ENCODE measurements at places on chromosomes 4 and X. TPM values are rescaled to one million over a fixed set of nuclear protein-coding genes. Genes with fewer than 3 reads are reported as not detected.
A peak's percentile ranks its signal among the peaks of the same experiment; 100 is the strongest.

Gene CD99L2
- polyA plus RNA-seq, result 10.8 TPM

Gene USP26
- polyA plus RNA-seq, result not detected

GRCh38 chrX:68506649-68507048 is 7.8 kb downstream of the YIPF6 start:
- DNase-seq, result no peak
- H3K4me3 ChIP-seq, result no peak overlapping the region
- H3K27ac ChIP-seq, result no peak overlapping the region
- H3K27me3 ChIP-seq, result no peaks in the 10 kb centered on the region
- peaks cover 19% of the 10 kb centered on the region for H3K4me1 ChIP-seq
- H3K36me3 ChIP-seq, result no peaks in the 10 kb centered on the region

GRCh38 chr4:108851366-108851765 is 88.5 kb upstream of the ETNPPL start:
- DNase-seq, result no peak
- H3K27me3 ChIP-seq, result no peaks in the 10 kb centered on the region
- no peaks in the 10 kb centered on the region for H3K36me3 ChIP-seq
- peaks cover 20% of the 10 kb centered on the region for H3K4me1 ChIP-seq
- no peak overlapping the region for H3K27ac ChIP-seq
- no peak overlapping the region for H3K4me3 ChIP-seq

DNA sequence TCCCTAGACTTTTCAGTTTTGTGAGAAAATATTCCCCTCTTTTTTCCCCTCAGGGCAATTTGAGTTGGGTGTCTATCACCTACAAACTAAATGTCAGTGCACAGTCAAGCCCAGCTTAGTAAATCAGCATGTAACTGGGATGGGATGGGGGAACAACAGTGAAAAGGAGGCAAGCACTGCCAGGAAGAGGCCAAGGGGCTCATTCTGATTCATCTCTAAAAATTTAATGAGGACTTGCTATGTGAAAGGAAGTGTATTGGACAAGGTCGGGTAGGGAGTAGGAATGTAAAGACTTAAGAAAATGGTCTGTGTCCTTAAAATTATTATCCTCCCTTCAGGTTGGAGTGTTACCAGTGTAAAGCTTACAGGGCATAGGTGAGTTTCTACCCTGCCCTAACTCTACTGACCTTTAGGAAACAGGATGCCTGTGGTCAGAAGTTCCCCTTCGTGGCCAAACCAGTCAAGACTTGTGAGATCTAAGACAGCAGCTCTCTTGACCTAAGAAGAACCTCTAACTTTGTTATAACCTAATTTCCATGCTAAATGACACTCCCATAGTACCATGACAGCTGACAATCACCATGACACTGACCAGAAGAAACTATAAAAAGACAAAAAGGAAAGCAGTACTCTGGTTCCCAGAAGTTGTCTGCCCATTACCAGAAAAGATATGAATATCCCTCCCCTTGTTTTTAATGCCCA is 194.4 kb upstream of the LDB2 start:
- no peaks in the 10 kb centered on the region for H3K27me3 ChIP-seq
- H3K27ac ChIP-seq, result no peak overlapping the region
- H3K4me1 ChIP-seq, result no peaks in the 10 kb centered on the region
- H3K4me3 ChIP-seq, result no peak overlapping the region

- no peak overlapping the region for H3K4me3 ChIP-seq
- no peak overlapping the region for H3K27ac ChIP-seq
- H3K36me3 ChIP-seq, result no peaks in the 10 kb centered on the region
- peaks cover 1% of the 10 kb centered on the region for H3K4me1 ChIP-seq
- H3K27me3 ChIP-seq, result no peaks in the 10 kb centered on the region
- DNase-seq, result no peak
Observed at GRCh38 chrX:132532913-132533312, 44.1 kb upstream of the MBNL3 start.

DNA sequence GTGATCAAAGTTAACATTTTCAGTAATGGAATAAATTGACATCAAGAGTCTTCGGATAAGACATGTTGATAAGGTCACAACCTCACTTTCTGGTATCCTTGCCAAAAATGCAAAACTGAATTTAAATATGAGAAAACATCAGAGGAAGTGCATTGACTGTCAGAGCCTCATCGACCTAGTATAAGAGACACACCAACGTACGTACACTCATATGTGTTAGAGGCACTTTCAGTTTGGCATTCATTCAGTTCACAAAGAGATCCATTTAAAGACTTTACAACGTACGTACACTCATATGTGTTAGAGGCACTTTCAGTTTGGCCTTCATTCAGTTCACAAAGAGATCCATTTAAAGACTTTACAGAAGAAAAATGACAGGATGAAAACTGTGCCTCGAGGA is 280.3 kb downstream of the INPP4B start:
- no peaks in the 10 kb centered on the region for H3K36me3 ChIP-seq
- H3K27ac ChIP-seq, result no peak overlapping the region
- H3K4me1 ChIP-seq, result no peaks in the 10 kb centered on the region
- no peak for DNase-seq
- H3K27me3 ChIP-seq, result no peaks in the 10 kb centered on the region
- H3K4me3 ChIP-seq, result no peak overlapping the region

DNA sequence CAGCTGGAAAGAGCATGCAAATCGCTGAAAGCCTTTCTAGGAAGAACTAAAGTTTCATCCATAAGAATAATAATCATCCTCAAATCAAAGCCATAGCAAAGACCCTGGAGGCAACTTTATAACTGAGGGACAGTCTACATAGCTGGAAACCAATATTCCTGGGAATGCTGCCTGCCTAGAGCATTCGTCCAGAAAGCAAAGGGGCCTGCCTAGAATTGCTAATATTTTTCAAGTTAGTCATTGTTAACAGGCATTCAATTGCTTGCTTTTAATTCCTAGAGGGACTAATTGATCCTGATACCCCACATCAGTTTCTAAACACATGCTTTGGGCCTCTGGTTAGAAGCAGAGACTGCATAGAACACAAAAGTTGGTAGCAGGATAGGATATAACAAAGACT is 4.2 kb upstream of the PPARGC1A start:
- H3K4me1 ChIP-seq, result no peaks in the 10 kb centered on the region

GRCh38 chr4:67342291-67342690 is 203.0 kb downstream of the CENPC start:
- H3K4me1 ChIP-seq, result no peaks in the 10 kb centered on the region
- peaks cover 14% of the 10 kb centered on the region for H3K27me3 ChIP-seq
- no peaks in the 10 kb centered on the region for H3K36me3 ChIP-seq
- H3K4me3 ChIP-seq, result no peak overlapping the region

DNA sequence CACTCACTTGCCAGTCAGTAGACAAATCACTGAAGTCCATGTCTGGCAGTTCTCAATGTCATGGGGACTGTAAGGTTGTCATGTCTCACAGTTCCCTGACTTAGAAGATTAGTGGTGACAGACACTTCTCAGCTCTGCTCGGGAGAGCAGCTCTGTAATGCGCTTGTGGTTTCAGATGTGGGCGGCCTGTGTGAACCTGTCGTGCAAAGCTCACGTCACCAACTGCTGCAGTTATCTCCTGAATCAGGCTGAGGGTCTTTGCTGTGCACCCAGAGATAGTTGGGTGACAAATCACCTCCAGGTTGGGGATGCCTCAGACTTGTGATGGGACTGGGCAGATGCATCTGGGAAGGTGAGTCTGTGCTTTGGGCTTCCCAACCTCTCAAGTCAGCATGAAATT is at the start of gene IL9R:
IL9R (plus strand) TSS at position 261 of the 400 bp plus-strand sequence; CDS start at position 325, 64 bp downstream.
- no peaks in the 10 kb centered on the region for H3K36me3 ChIP-seq
- H3K27ac ChIP-seq, result no peak within 1 kb of the TSS
- no peak for DNase-seq
- H3K27me3 ChIP-seq, result no peaks in the 10 kb centered on the region
- peak within 1 kb of the TSS; percentile 59 for H3K4me3 ChIP-seq

Gene STAP1
- polyA plus RNA-seq, result 218 TPM

Gene LDOC1
- 54.2 TPM for polyA plus RNA-seq

DNA sequence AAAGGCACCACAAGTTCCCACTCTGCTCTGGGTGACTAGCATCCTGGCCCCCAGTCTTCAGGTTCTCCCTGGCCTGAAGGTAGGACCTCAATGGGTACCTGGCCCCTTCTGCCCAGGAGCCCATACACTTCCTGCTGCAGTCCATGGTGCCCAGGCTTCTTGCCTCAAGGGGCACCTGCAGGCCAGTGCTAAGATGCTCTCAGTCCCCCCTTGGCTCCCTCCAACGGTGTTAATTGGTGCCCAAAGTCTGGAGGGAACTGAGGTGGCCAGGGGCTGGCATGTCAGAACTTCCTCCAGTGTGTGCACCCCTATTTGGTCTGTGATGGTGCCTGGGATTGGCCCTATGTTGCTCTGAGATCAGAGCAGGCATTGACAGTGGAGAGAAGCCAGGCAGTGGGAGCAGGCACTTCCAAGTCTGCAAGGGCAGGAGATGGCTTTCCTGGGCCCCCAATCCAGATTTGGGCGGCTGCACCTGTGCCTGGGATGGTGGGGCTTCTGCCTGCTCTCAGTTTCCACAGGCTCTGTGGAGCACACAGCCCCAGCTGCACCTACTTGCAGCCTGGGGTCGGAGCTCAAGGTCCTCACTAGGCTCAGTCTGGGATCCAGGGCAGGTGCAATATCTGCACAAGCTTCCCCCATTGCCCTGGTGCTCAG is 301.6 kb downstream of the FAM47B start:
- no peak overlapping the region for H3K4me3 ChIP-seq
- H3K27ac ChIP-seq, result no peak overlapping the region
- no peak for DNase-seq

DNA sequence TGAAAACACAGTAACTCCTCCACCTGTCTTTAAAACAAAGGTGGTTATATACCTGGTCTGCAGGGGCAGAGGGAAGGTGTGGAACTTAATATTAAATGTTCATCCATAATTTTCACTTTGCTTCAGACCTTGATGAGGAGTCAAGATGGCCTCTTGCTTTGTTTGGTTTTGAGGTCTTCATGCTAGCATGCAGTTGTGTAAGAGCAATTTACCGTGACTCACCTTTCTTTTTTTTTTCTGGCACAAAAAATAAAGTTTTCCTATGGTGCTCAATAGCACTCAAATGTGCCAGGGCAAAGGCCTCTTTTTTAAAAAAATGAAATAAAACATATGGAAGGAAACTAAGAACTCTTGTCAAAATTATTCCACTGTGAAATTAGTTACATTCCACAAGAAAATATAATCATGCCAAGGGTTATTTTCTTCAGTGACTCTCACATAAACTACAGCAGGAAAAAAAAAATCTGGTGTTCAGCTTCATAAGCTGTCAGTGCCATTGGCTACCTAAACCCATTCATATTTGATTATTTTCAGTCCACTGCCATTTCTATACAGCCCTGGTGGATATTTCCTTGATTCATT is 128.2 kb downstream of the SLC7A11 start:
- H3K4me3 ChIP-seq, result peak overlapping the region; percentile 50
- H3K36me3 ChIP-seq, result no peaks in the 10 kb centered on the region
- peaks cover 31% of the 10 kb centered on the region for H3K4me1 ChIP-seq
- peaks cover 5% of the 10 kb centered on the region for H3K27me3 ChIP-seq

DNA sequence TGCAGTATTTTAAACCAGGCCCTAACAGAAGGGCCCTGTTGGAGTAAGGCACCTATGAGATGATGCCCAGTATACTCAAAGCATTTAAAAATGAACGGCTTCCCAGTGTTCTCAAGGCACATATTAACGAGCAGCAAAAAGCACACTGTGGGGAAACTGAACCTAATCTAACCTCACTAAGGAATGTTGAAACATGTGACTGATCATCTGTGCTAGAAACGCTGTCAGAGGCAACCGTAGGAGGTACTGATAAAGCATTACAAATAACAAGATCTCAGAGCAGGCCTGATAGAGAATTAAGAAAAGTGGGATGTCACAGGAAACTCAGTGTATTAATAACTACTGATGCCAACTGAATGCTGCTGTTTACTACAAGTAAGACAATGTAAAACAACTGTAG is 24.0 kb downstream of the ASB9 start:
- no peak overlapping the region for H3K4me3 ChIP-seq
- H3K36me3 ChIP-seq, result no peaks in the 10 kb centered on the region
- H3K4me1 ChIP-seq, result no peaks in the 10 kb centered on the region
- DNase-seq, result no peak
- H3K27me3 ChIP-seq, result no peaks in the 10 kb centered on the region

DNA sequence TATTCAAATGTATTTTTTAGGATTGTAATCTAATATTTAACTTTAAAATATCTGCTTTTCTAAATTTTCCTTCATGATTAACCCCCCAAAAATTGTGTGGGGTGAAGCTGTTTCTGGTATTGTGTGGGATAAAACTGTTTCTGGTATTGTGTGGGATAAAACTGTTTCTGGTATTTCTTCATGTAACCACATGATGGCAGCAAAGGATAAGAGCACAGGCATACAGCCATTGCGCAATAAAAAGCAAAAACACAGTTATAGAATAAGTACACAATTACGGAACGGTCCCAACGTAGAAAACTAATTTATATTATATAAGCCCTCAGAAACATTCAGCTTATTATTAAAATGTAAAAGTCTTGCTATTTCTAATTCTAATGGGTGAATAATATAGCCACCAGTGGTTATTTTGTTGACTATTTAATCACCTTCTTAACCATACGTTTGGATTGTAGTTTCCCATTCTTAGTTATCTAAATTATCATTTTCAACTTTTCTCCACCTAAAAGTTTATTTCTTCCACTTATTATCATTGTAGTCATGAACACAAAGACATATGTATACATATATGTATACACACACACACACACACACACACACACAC is 333.9 kb upstream of the FSTL5 start:
- no peaks in the 10 kb centered on the region for H3K36me3 ChIP-seq
- H3K4me3 ChIP-seq, result no peak overlapping the region
- no peak overlapping the region for H3K27ac ChIP-seq

DNA sequence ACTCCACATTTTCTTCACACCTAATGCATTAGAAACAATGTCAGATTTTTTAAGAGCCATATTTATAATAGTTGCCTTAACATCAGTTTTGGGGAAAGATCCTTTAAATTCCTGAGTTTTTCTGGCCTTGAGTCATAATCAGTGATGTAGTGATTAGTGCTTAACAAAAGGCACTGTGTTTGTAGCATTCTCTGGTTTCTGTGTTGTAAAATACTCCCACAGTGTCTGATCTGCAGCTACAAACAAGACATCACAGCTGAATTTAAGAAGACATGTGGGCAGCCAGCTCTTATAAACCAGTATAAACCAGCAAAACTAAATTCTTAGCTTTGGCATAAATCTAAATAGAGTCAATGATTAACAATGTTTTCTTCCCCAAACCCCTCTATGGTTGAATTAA is 233.8 kb downstream of the FSTL5 start:
- no peaks in the 10 kb centered on the region for H3K4me1 ChIP-seq
- no peak for DNase-seq
- H3K36me3 ChIP-seq, result no peaks in the 10 kb centered on the region
- no peak overlapping the region for H3K27ac ChIP-seq
- H3K4me3 ChIP-seq, result no peak overlapping the region

Gene CTAG2
- not detected for polyA plus RNA-seq
